ENCODE measurements at places on chromosomes 6 and 20. TPM values are rescaled to one million over a fixed set of nuclear protein-coding genes. Genes with fewer than 3 reads are reported as not detected.

The KCNK16 gene
- not detected for total RNA-seq

The CUL9 gene
- 22.9 TPM for total RNA-seq

GRCh38 chr20:64011366-64011779, 24.6 kb upstream of the C20orf204 start:
- DNase-seq = no peak
- no peak overlapping the region for H3K4me3 ChIP-seq
- no peak overlapping the region for H3K27ac ChIP-seq
- H3K36me3 ChIP-seq = peaks cover 10% of the 10 kb centered on the region
- H3K4me1 ChIP-seq = no peaks in the 10 kb centered on the region

The PLCB4 gene
- total RNA-seq = 9.1 TPM

The APCDD1L gene
- total RNA-seq = 0.46 TPM

DNA sequence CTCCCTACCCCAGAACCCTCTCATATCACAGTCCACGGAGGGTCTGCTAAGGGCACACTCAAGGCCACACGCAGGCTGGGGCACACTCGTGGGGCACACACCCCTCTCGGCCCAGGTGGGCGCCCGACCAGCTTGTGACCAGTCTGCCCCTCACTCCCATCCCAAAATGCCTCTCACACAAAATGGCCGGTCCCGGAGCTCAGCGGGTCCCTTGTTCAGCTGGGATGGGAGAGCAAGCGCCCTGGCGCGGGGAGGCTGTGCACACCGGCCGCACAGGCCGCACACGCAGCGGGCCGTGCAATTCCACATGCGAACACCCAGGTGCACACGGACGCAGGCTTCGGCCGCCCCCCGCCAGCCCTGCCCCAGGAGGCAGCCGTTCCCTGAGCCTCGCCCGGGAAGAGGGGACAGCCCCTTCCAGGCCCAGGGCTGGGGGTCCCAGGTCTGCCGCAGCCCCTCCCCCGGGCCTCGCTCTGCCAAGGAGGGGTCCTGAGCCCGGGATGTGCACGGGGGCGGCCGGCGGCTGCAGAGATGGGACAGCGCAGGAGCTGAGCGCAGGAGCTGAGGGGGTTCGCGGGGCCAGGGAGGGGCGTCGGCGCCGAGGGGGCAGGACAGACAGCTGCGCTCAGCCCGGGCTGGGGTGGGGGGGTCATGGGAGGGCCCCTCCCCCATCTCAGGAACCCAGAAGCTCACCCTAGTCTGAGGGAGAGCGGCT, 1.3 kb downstream of the KCNQ2 start:
- no peak for DNase-seq
- peaks cover 32% of the 10 kb centered on the region for H3K27me3 ChIP-seq
- no peaks in the 10 kb centered on the region for H3K36me3 ChIP-seq
- H3K4me1 ChIP-seq = peaks cover 4% of the 10 kb centered on the region
- H3K4me3 ChIP-seq = no peak overlapping the region
- H3K27ac ChIP-seq = no peak overlapping the region

The EEF1E1 gene
- total RNA-seq = 23.1 TPM

DNA sequence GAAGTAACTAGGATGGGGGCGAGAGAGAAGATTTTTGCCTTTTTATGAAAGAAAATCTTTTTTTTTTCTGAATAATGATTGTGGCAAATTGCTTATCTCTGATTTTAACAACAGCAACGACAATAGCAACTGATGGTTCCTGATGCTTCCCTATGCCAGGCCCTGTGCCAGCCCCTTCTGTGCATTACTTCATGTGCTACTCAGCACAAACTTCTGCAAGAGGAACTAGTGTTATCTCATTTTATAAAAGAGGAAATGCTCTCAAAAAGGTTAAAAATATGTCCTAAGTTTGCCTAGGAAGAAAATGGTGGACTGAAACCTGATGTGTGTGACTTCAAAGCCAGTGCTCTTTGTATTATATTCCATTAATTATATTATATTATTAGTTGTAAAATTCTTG, 74.0 kb upstream of the RALGAPA2 start:
- no peaks in the 10 kb centered on the region for H3K4me1 ChIP-seq
- no peaks in the 10 kb centered on the region for H3K36me3 ChIP-seq
- no peak overlapping the region for H3K4me3 ChIP-seq
- no peak for DNase-seq

The TAF11 gene
- 14.8 TPM for total RNA-seq

- no peak overlapping the region for H3K27ac ChIP-seq
- no peak overlapping the region for H3K4me3 ChIP-seq
- H3K4me1 ChIP-seq = no peaks in the 10 kb centered on the region
- H3K27me3 ChIP-seq = no peaks in the 10 kb centered on the region
- H3K36me3 ChIP-seq = no peaks in the 10 kb centered on the region
Observed at GRCh38 chr6:5256952-5257351, 3.8 kb downstream of the LYRM4 start.

- H3K4me3 ChIP-seq = no peak overlapping the region
- no peaks in the 10 kb centered on the region for H3K4me1 ChIP-seq
- no peaks in the 10 kb centered on the region for H3K36me3 ChIP-seq
- DNase-seq = no peak
- H3K27ac ChIP-seq = peak overlapping the region; percentile 0
Observed at GRCh38 chr6:111541026-111541681, 58.1 kb upstream of the REV3L start.

The FNDC11 gene
- 12.1 TPM for total RNA-seq

The MATN4 gene
- not detected for total RNA-seq

GRCh38 chr6:71387179-71387578, 98.6 kb downstream of the OGFRL1 start:
- DNase-seq = no peak
- H3K27ac ChIP-seq = no peak overlapping the region
- H3K36me3 ChIP-seq = no peaks in the 10 kb centered on the region
- no peaks in the 10 kb centered on the region for H3K27me3 ChIP-seq
- H3K4me3 ChIP-seq = no peak overlapping the region
- no peaks in the 10 kb centered on the region for H3K4me1 ChIP-seq

GRCh38 chr20:58630063-58630462, 21.0 kb upstream of the STX16 start:
- no peak overlapping the region for H3K27ac ChIP-seq
- H3K4me3 ChIP-seq = no peak overlapping the region
- DNase-seq = no peak
- no peaks in the 10 kb centered on the region for H3K4me1 ChIP-seq
- H3K27me3 ChIP-seq = no peaks in the 10 kb centered on the region

DNA sequence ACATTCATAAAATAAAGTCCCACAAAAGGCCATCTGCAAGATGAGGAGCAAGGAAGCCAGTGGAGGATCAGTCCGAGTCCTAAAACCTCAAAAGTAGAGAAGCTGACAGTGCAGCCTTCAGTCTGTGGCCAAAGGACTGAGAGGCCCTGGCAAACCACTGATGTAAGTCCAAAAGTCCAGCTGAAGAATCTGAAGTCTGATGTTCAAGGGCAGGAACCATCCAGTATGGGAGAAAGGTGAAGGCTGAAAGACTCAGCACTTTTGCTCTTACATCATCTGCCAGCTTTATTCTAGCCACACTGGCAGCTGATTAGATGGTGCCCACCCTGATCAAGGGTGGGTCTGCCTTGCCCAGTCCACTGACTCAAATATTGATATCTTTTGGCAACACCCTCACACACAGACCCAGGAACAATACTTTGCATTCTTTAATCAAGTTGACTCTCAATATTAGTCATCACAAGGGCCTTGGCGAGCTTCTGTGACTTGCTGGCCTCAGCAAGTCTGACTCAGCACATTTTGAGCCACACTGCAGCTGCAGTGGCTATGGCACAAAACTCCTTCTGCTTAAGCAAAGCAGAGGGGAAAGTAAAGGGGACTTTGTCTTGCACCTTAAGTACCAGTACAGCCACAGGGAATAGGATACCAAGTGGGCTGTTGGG, 1370.3 kb upstream of the CITED2 start:
- DNase-seq = no peak
- H3K27me3 ChIP-seq = no peaks in the 10 kb centered on the region
- H3K4me1 ChIP-seq = no peaks in the 10 kb centered on the region
- no peak overlapping the region for H3K27ac ChIP-seq
- H3K4me3 ChIP-seq = no peak overlapping the region

- H3K27ac ChIP-seq = no peak overlapping the region
- H3K4me3 ChIP-seq = no peak overlapping the region
- no peaks in the 10 kb centered on the region for H3K4me1 ChIP-seq
- no peak for DNase-seq
- no peaks in the 10 kb centered on the region for H3K36me3 ChIP-seq
- no peaks in the 10 kb centered on the region for H3K27me3 ChIP-seq
Observed at GRCh38 chr20:19253916-19254820, 41.7 kb downstream of the SLC24A3 start.

DNA sequence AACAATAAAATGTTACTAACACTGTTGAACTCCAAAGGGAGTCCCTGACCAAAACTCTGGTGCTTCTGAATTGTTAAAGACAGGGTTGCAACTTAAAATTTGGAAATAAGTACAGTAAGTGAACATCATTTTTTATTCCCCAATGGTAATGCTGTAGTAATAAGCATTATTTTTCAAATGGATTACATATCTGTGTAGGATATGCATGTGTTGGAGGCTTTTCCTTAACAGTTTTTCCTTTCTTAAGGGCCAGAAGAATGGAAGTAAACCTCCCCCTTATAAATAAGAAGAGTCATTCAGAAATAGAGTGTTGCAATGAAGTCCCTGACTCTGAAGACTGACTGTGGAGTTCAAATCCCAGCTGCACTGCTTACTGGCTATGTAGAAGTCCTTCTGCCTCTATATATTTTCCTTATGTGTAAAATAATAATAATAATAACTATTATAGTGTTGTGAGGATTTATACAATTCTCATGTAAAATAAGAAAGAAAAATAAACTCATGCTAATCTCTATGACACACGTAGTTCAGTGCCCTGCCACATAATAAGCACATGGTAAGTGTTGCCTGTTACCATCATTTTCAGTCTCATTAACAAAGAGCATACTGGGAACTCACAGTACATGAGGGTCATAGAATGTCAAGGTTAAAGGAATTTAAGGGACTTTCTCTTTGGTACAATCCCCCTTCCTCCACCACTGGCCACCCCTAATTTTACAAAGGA, 129.8 kb upstream of the SMLR1 start:
- no peaks in the 10 kb centered on the region for H3K27me3 ChIP-seq
- H3K36me3 ChIP-seq = no peaks in the 10 kb centered on the region
- no peak overlapping the region for H3K27ac ChIP-seq
- H3K4me1 ChIP-seq = no peaks in the 10 kb centered on the region

GRCh38 chr20:43941476-43942200, 27.0 kb downstream of the TOX2 start:
- DNase-seq = no peak
- no peak overlapping the region for H3K4me3 ChIP-seq
- no peak overlapping the region for H3K27ac ChIP-seq
- no peaks in the 10 kb centered on the region for H3K4me1 ChIP-seq
- no peaks in the 10 kb centered on the region for H3K27me3 ChIP-seq
- no peaks in the 10 kb centered on the region for H3K36me3 ChIP-seq

GRCh38 chr6:160201061-160201460, 57.6 kb downstream of the SLC22A2 start:
- H3K27ac ChIP-seq = no peak overlapping the region
- no peaks in the 10 kb centered on the region for H3K27me3 ChIP-seq
- H3K36me3 ChIP-seq = no peaks in the 10 kb centered on the region
- DNase-seq = no peak
- no peaks in the 10 kb centered on the region for H3K4me1 ChIP-seq

GRCh38 chr6:225121-225721, 67.1 kb upstream of the DUSP22 start:
- DNase-seq = no peak
- no peak overlapping the region for H3K27ac ChIP-seq
- H3K27me3 ChIP-seq = no peaks in the 10 kb centered on the region
- no peaks in the 10 kb centered on the region for H3K36me3 ChIP-seq
- H3K4me1 ChIP-seq = no peaks in the 10 kb centered on the region

DNA sequence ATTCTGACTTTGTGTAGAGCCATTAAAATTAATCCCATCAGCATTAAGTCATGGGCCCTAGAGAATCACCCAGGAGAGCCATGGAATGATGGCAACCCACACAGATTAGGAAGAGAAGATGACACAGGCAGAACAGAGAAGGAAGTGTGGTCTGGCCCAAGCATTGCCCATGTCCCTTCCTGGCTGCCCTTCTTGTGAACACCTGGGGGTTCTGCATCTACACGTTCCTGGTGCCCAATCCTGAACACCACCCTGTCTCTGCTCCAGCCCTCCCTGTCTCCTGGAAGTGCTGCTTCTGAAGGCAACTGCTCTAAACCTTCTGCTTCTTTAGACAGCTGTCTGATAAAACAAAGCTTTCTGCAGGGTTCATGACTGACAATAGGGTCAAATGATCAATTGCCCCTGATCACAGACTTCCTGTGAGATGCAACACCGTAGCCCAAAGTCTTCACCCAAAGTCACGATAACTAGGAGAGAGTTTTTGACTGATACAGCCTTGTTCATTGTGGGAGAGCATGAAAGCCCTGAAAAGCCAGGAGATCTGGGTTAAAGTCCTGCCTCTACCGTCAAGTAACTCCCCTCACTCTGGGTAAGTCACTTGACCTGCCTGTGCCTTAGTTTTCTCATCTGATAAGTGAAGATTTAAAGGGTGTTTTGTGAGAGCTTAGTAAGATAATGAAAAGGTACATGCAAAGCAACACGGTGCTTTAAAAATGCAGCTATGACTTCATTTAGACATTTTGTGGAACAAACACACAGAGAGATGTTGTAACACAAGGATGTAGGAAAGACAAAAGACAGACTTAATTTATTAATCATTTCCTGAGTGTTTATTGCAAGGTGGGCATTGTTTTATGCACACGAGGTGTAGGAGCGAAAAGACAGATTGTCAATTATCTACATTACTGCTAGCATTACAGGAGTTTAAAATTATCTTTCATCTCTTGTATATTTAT, 291.2 kb upstream of the STXBP5 start:
- H3K4me1 ChIP-seq = no peaks in the 10 kb centered on the region
- no peak overlapping the region for H3K4me3 ChIP-seq
- H3K27me3 ChIP-seq = no peaks in the 10 kb centered on the region
- DNase-seq = no peak
- H3K36me3 ChIP-seq = no peaks in the 10 kb centered on the region

DNA sequence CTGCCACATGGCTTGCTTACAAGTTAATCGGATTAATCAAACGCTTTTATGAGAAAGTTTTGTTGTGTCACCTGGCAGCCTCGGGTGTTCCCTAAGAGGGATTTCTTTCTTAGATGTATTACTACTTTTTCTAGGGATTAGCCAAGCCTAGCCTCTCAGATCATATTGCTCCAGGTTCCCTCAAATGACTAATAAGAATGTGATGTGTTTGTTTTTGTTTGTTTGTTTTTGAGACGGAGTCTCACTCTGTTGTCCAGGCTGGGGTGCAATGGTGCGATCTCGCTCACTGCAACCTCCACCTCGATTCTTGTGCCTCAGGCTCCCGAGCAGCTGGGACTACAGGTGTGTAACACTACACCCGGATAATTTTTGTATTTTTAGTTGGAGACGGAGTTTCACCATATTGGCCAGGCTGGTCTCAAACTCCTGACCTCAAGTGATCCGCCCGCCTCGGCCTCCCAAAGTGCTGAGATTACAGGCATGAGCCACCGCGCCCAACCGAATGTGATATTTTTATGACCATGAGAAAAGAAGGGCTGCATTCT, 977 bp downstream of the HMGN4 start:
- no peaks in the 10 kb centered on the region for H3K27me3 ChIP-seq
- DNase-seq = no peak
- no peaks in the 10 kb centered on the region for H3K36me3 ChIP-seq
- H3K4me1 ChIP-seq = peaks cover under 1% of the 10 kb centered on the region
- peak overlapping the region; percentile 72 for H3K4me3 ChIP-seq

The KHDC1 gene
- 4.2 TPM for total RNA-seq

GRCh38 chr6:53179961-53180651, 31.5 kb upstream of the GCM1 start:
- peak; percentile 58 for DNase-seq
- no peaks in the 10 kb centered on the region for H3K27me3 ChIP-seq
- H3K27ac ChIP-seq = no peak overlapping the region
- no peak overlapping the region for H3K4me3 ChIP-seq

The CRISP2 gene
- 0.14 TPM for total RNA-seq

- no peak overlapping the region for H3K4me3 ChIP-seq
- DNase-seq = no peak
- H3K27me3 ChIP-seq = no peaks in the 10 kb centered on the region
- no peaks in the 10 kb centered on the region for H3K4me1 ChIP-seq
- no peaks in the 10 kb centered on the region for H3K36me3 ChIP-seq
- no peak overlapping the region for H3K27ac ChIP-seq
Observed at GRCh38 chr20:8505476-8506200, 373.6 kb downstream of the PLCB1 start.
